Stimulated activated CD4-positive, alpha-beta T cell treated with anti-CD3 and anti-CD28 coated beads, Interleukin-4, amount 100 ng/mL, for 24 hours (primary cell): ENCODE measurements at places on chromosomes 4 and X.

GRCh38 chr4:159593681-159594080 is 490.8 kb downstream of the RAPGEF2 start:
- no peak for DNase-seq

DNA sequence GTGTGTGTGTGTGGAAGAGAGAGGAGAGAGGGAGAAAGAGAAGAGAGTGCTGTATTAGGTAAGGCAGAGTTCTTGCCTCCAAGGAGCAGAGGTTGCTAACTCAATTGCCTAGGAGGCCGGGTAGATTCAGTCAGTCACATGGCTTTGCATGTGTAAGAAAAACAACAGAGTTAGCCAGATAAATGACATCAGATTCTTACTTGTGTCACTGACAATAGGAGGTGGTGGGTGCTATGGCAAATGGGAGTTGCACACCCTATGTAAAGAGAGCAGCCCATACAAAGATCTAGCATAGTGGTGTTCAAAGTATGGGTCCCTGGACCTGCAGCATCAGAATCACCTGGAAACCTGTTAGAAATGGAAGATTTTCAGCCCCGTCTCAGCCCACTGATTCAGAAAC is 14.4 kb upstream of the PGRMC2 start:
- DNase-seq = no peak

DNA sequence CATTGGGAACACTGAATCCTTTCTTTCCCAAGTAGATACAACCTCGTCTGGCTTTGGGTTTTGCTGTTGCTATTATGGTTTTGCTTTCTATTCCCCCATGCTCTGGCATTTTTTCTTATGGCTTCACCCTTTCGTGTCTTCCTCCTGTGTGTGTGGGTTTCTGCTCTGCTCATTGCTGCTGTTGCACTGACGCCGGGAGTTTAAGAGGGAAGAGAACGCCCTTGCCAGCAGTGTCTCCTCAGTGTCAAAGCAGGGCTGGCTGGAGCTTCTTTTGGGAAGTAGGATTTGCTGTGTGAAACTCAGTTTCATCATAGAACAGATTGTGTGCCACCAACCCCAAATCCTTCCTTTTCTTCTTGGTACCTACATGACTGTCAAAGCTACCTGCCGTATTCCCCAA is 63.7 kb downstream of the CLDN22 start:
- DNase-seq = no peak

DNA sequence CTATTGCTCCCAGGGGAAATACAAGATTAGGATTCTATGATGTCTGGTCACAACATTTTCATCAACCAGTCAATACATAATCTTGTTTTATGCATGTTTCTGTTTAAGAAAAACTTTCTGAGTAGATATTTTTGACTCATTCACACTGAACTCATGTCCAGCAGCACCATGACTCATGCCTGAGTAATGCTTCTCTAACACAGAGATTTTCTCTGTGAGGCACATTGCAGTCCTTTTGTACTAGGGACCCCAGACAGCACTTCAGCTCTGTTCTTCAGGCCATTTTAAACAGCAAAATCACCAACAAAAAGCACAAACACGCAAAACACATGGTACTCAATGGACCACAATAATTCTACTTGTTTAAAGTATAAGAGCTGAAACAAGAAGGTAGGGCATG is 83.6 kb downstream of the MXRA5 start:
- DNase-seq = no peak

DNA sequence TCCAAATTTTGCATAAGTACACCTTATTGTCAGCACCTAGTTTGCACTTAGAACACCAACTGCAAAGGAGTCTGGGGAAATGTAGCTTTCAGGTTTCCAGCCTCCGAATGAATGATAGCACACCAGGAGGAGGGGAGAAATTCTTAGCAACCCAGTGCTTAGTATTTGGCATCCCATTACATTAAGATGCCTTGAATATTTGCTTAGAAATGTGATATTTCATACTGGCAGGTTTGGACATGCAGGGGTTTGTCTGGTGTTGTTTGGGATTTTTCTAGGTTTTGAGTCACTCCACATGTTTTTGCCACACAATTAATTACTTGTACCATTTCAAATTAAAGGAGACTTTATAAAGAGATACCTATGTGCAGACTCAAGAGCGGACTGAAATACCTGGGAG is 60.3 kb upstream of the CAMK2D start:
- DNase-seq = no peak

GRCh38 chr4:73104695-73105094 is 35.2 kb upstream of the COX18 start:
- DNase-seq = no peak

GRCh38 chr4:111572470-111572869 is 572.8 kb upstream of the FAM241A start:
- no peak for DNase-seq

- DNase-seq = no peak
Measured at GRCh38 chr4:163528653-163529052, 34.2 kb downstream of the TMA16 start.

GRCh38 chr4:114226179-114226578 is 246.7 kb upstream of the ARSJ start:
- DNase-seq = no peak

- no peak for DNase-seq
Measured at GRCh38 chr4:25658357-25658771, 2.7 kb downstream of the SLC34A2 start.

- no peak for DNase-seq
Measured at GRCh38 chr4:165308166-165308565, 19.3 kb upstream of the MSMO1 start.

GRCh38 chr4:685679-686412 is 3.1 kb downstream of the SLC49A3 start:
- DNase-seq = no peak

- DNase-seq = no peak
Measured at GRCh38 chr4:176897226-176897625, 104.5 kb upstream of the VEGFC start.

DNA sequence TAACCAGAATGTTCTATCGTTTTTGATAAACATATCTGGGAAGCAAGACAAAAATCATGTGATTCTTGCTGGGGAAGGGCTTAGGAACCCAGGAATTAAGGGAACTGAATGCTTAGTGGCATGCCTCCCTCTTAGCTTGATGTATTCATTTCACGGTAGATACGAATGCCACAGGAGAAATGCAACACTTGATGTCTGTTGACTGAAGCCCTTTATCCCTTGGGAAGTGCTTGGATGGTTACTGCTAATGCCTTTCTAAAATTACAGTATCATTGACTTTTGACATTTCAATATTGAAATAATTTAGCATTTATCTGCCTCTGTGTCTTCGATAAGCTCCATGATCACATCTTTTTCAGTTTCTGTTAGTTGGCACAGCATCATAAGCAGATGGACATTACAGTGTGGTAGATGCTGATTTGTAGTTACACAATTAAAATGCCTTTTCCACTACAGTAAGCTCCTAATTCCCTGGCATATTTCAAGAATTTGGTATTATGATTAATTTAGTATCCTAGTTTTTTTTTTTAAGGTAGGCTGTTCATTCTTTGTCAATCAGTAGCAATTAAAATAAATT is 226.7 kb downstream of the ARHGAP10 start:
- DNase-seq = no peak

DNA sequence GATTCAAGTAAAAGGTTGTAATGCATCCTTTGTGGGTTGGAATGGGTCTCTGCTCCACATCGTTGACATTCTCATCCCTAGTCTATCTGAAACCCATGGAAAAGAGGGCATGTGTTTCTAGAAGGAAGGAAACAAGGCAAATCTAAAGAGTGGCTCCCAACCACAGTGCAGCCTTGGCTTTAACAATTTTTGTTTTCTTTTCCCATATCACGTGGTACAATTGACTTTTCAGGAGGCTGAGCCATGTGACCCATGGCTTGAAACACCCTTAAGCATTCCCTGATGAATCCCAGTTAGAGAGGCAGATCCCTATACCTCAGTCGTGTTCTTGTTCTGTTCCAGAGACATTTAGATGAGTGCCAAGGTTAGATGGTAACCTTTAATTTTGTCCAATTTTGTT is 12.8 kb downstream of the DCUN1D4 start:
- DNase-seq = no peak

GRCh38 chr4:55947254-55947882 is 1.4 kb upstream of the CEP135 start:
- DNase-seq = no peak

- no peak for DNase-seq
Measured at GRCh38 chrX:136159611-136160025, 12.3 kb downstream of the FHL1 start.

DNA sequence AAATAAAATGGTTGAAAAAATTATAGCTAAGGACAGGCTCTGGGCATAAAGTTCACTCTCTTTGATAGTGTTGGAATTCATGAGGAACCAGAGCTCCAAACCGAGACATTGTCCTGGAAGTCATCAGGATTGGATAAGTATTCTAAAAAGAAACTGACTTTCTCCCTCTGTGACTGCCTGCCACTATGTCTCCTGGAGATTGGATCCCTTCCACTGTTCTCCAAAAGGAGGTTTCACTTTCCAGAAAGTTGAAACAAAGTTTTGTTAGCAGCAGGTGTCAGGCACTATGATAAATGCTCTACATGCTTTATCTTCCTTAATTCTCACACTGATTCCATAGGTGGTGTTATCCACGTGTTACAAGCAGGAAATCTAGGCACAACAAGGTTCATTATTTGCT is 16.8 kb downstream of the BANK1 start:
- DNase-seq = no peak

GRCh38 chr4:88610771-88611170 is 18.5 kb downstream of the HERC3 start:
- DNase-seq = no peak

DNA sequence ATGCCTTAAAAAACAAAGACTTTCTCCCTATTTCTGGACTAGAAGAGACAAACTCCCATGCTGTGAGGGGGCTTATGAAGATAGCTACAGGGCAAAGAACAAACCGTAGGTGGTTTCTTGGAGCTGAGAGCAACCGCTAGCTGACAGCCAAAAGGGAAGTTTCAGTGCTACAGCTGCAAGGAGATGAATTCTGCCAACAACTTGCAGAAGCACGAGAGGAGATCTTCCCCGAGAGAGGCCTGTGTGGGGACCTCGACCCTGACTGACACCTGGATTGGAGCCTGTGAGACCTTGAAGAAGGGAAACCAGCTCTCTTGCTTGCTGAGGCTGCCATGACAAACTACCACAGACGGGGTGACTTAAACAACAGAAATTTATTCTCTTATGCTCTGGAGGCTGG is 183.8 kb upstream of the VCX3A start:
- DNase-seq = no peak

DNA sequence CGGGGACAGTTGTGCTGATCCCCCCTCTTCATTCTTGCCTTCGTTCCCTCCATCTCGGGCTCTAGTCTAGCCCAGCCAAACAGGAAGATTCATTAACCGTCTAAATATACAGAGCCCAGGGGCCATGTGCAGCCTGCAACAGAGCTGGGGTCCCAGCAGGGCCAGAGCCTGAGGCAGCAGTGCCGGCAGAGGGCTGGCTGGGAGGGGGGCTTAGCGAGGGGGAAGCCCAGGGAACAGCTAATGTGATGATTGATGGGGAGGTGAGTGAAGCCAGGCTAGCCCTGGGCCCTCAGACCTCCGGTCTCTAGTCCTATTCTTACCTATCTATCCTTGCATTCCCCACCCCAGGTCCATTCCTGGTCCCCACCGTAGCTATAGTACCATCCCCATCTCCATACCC is 22.3 kb downstream of the EFNB1 start:
- no peak for DNase-seq
